ENCODE measurements at places on chromosomes 16 and 17. TPM values are rescaled to one million over a fixed set of nuclear protein-coding genes. Genes with fewer than 3 reads are reported as not detected.

Gene TNFRSF13B
- 0.34 TPM for total RNA-seq

Gene SMIM36
- not detected for total RNA-seq

Gene MYH2
- not detected for total RNA-seq

Gene AATK
- 9.6 TPM for total RNA-seq

Gene THUMPD1
- 33.2 TPM for total RNA-seq

Gene PIRT
- total RNA-seq, result 0.26 TPM

- no peak for DNase-seq
- H3K27ac ChIP-seq, result no peak overlapping the region
- H3K4me3 ChIP-seq, result no peak overlapping the region
- no peaks in the 10 kb centered on the region for H3K36me3 ChIP-seq
These were observed 82.0 kb upstream of the NKD1 start for GRCh38 chr16:50466170-50466569.

DNA sequence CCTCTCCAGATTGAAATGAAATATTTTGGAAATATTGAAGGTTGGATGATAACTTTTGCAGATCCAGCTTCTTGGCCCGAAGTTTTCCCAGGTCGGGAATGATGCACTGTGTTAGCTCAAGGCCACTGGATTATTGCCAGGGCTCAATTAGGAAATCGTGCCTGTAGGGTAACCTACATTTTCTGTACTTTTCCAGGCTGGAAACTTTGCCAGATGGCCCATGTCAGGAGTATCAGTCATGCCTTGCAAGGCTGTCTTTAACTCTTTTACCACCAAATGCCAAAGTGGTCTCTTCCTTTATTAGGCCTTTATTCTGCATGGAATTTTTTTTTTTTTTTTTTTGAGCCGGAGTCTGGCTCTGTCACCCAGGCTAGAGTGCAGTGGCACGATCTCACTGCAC is 8.9 kb upstream of the SEC14L1 start:
- no peak overlapping the region for H3K4me3 ChIP-seq
- no peaks in the 10 kb centered on the region for H3K27me3 ChIP-seq
- no peaks in the 10 kb centered on the region for H3K36me3 ChIP-seq
- H3K27ac ChIP-seq, result peak overlapping the region; percentile 28
- peak; percentile 67 for DNase-seq

GRCh38 chr17:39939588-39940419 is 12.3 kb downstream of the LRRC3C start:
- no peak overlapping the region for H3K4me3 ChIP-seq
- DNase-seq, result peak; percentile 61
- peaks cover 10% of the 10 kb centered on the region for H3K4me1 ChIP-seq
- no peak overlapping the region for H3K27ac ChIP-seq
- H3K27me3 ChIP-seq, result no peaks in the 10 kb centered on the region
- H3K36me3 ChIP-seq, result no peaks in the 10 kb centered on the region

DNA sequence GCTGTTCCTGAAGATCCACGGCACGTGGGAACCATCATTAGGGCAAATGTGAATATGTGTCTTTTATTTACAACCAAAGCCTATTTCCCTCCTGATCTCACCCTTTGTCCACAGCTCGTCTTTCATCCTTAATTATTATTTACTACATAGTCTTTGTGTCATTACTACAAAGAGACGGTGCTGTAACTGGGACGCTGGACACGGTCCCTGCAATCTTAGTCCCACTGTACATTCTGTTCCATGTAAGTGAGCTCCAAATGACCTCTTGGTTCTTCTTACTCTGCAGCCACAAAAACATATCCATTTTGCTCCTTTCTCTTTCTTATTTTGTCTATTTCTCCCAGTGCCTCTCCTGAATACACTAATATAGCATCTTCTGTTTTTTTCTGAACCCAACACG is 12.7 kb upstream of the KRT23 start:
- no peaks in the 10 kb centered on the region for H3K36me3 ChIP-seq
- DNase-seq, result no peak
- H3K4me1 ChIP-seq, result no peaks in the 10 kb centered on the region
- H3K27ac ChIP-seq, result no peak overlapping the region
- H3K4me3 ChIP-seq, result no peak overlapping the region

- H3K27me3 ChIP-seq, result no peaks in the 10 kb centered on the region
- H3K4me1 ChIP-seq, result no peaks in the 10 kb centered on the region
- no peaks in the 10 kb centered on the region for H3K36me3 ChIP-seq
- peak; percentile 84 for DNase-seq
These were observed 18.2 kb upstream of the ABR start for GRCh38 chr17:1197781-1198490.

DNA sequence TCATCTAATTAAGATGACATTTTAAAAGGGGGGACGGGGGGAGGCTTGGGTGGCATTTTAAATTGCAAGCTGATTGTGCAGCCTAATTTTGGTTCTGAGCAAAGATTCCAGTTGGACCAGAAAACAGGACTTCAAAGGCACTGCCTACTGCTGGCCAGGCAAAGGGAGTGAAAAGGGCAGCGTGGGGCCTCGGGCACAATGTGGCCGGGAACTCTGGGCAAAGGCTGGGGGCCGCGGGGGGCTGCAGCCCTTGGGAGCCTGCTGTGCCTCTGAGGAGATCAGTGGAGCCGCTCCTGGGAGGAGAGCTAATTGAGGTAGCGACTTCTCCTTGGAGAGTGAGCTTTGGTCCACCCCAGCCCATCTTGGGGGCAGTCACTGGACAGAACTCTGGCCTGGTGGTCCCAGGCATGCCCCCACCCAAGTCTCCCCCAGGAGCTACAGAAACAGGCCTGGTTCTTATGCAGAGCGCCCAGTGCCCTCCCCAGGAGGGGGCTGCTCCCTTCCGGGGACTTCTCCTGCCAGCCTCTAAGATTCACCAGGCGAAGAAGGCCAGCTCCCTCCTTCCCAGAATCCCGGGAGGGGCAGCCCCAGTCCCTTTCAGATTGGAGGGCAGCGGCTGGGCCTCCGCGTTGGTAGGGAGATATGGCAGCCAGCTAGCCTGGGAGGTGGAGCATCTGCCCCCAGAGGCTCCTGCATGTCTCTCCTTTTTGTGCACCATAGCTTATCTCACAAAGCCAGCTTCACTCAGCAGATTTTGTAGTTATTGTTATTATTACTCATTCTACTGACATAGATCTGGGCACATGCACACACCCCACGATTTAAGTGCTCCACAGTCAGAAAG is 115.6 kb downstream of the GNAO1 start:
- no peak for DNase-seq
- no peaks in the 10 kb centered on the region for H3K4me1 ChIP-seq
- no peaks in the 10 kb centered on the region for H3K27me3 ChIP-seq
- no peaks in the 10 kb centered on the region for H3K36me3 ChIP-seq
- no peak overlapping the region for H3K4me3 ChIP-seq

- no peaks in the 10 kb centered on the region for H3K4me1 ChIP-seq
- no peak overlapping the region for H3K27ac ChIP-seq
- peak; percentile 6 for DNase-seq
- H3K36me3 ChIP-seq, result no peaks in the 10 kb centered on the region
- H3K4me3 ChIP-seq, result no peak overlapping the region
- H3K27me3 ChIP-seq, result no peaks in the 10 kb centered on the region
These were observed 90.8 kb downstream of the SHISA6 start for GRCh38 chr17:11331547-11332513.

DNA sequence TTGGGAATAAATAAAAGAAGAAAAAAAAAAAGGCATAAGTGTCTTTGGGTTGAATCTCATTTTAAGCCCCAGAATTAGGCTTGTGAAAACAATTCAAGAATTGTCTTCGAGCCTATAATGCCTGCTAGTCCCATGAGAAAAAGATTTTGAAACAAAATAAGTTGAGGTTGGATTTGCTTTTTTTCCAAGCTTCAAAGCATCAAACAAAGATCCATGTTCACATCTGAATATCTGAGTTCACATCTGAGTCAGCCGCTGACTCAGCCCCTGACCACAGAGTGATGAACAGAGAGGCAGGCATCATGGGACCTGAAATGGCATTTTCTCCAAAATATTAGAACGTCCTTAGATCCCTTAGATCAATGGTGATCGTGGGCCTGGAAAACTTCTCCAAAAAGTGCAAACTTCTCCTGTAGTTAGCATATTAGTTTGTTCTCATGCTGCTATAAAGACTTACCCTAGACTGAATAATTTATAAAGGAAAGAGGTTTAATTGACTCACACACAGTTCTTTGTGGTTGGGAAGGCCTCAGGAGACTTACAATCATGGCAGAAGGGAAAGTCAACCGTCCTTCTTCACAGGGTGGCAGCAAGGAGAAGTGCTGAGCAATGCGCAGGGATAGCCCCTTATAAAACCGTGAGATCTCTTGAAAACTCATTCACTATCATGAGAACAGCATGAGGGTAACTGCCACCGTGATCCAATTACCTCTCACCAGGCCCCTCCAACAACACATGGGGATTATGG is 294.6 kb upstream of the HSBP1 start:
- H3K4me3 ChIP-seq, result no peak overlapping the region
- no peaks in the 10 kb centered on the region for H3K27me3 ChIP-seq
- H3K27ac ChIP-seq, result no peak overlapping the region
- H3K36me3 ChIP-seq, result no peaks in the 10 kb centered on the region
- no peaks in the 10 kb centered on the region for H3K4me1 ChIP-seq

GRCh38 chr16:72815348-72816318 is 232.3 kb downstream of the ZFHX3 start:
- no peaks in the 10 kb centered on the region for H3K27me3 ChIP-seq
- DNase-seq, result no peak
- peaks cover 4% of the 10 kb centered on the region for H3K36me3 ChIP-seq
- no peak overlapping the region for H3K27ac ChIP-seq
- no peak overlapping the region for H3K4me3 ChIP-seq

GRCh38 chr17:63445954-63446752 is at the start of gene CYB561:
TSS of gene CYB561 (minus strand) at chr17:63446306. CDS start at chr17:63437547, 8,759 bp downstream.
- H3K4me3 ChIP-seq, result peak within 1 kb of the TSS; percentile 58
- H3K4me1 ChIP-seq, result peaks cover 7% of the 10 kb centered on the region
- no peaks in the 10 kb centered on the region for H3K27me3 ChIP-seq
- DNase-seq, result peak; percentile 58
- no peaks in the 10 kb centered on the region for H3K36me3 ChIP-seq

DNA sequence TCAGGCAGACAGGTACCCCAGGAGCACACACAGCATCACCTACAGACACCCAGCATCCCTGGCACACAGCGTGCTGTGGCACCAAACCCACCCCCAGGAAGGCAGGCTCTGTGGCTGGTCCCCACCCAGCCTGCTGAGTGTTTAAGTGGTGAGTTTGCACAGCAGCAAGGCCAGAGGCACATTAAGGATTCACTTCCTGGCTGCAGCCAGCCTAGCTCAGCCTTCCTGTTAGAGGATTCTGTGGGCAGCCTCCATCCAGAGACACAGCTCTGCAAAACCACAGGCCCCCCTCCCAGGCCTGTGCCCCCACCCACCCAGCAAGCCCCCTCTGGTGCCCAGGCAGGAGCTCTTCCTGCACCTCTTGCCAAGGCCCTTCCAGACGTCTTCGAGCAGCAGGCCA is 36.1 kb upstream of the PHB1 start:
- no peaks in the 10 kb centered on the region for H3K36me3 ChIP-seq
- no peak overlapping the region for H3K27ac ChIP-seq
- DNase-seq, result no peak
- H3K4me1 ChIP-seq, result peaks cover 2% of the 10 kb centered on the region

DNA sequence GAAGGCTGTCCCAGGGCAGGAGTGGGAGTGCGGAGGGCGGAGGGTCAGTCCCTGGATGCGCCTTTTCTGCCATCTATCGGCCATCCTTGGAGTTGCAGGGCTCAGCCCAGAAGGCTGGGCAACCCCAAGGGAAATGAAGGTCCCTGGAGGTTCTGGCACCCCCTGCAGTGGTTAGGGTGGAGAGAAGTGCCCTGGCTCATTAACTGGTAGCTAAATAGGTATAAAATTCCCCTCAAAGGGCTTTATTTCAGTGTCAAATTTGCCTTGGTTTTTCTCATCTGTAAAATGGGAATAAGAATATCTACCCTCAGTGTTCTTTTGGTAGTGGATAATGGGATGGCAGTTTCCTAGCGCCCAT is 22.4 kb downstream of the C17orf75 start:
- no peaks in the 10 kb centered on the region for H3K27me3 ChIP-seq
- H3K36me3 ChIP-seq, result no peaks in the 10 kb centered on the region
- no peaks in the 10 kb centered on the region for H3K4me1 ChIP-seq
- DNase-seq, result peak; percentile 67
- H3K27ac ChIP-seq, result no peak overlapping the region

- H3K27me3 ChIP-seq, result no peaks in the 10 kb centered on the region
- no peaks in the 10 kb centered on the region for H3K4me1 ChIP-seq
- no peak overlapping the region for H3K27ac ChIP-seq
- DNase-seq, result no peak
- no peak overlapping the region for H3K4me3 ChIP-seq
These were observed 12.8 kb downstream of the TERF2 start for GRCh38 chr16:69373019-69373418.

DNA sequence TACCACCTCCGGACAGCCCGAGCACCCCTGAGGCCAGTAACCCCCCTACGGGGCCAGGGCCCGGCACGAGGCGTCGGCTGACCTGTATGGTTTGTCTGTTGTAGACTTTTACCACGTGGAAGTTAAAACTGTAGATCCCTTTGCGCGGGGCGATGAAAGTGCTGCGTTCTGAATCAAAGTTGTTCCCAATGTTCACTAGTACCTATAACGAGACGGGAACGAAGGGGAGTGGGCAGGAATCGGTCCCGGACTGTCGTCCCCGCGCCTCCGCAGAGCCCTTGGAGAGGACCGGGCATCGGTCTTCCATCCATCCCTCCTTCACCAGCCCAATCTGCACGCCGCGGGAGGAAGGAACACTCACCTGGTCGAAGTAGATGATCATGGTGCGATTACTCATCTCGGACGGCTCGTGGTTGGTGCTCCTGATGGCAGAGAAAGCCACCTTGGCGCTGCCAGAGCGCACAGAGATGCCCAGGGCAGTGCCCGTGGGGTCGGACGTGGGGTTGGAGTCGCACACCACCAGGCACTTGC is 732 bp downstream of the CBLN1 start:
- H3K27ac ChIP-seq, result no peak overlapping the region
- H3K4me3 ChIP-seq, result no peak overlapping the region
- no peaks in the 10 kb centered on the region for H3K36me3 ChIP-seq
- H3K27me3 ChIP-seq, result peaks cover 24% of the 10 kb centered on the region
- no peak for DNase-seq

DNA sequence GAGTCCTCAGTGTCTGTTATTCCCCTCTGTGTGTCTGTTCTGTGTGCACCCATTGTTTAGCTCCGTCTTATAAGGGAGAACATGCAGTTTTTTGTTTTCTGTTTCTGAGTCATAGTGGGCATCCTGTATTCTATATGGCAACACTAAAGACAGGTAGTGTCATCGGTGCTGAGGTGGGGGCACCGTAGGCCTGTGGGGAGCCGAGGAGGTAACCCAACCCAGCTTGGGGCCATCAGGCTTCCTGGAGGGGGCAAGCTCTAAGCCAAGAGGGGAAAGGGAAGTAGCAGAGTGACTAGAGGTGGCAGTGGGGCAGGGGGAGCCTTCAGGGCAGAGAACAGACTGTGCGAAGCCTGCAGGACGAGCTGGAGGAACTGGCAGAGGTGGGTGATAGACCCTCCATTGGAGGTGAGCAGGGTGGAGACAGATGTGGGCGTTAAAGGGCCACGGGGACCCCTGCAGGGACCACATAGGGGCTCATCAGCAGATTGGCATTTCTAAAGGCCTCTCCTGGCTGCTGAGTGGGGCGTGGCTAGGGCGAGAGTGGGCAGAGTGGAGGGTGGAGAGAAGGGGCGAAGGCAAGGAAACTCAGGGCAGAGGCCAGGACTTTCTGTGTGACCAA is 36.5 kb downstream of the CPNE2 start:
- peaks cover 8% of the 10 kb centered on the region for H3K4me1 ChIP-seq
- H3K4me3 ChIP-seq, result no peak overlapping the region
- no peak for DNase-seq
- peaks cover 11% of the 10 kb centered on the region for H3K36me3 ChIP-seq
- no peaks in the 10 kb centered on the region for H3K27me3 ChIP-seq

GRCh38 chr16:50666658-50667496 is 14.2 kb downstream of the SNX20 start:
- H3K27me3 ChIP-seq, result no peaks in the 10 kb centered on the region
- peak overlapping the region; percentile 53 for H3K27ac ChIP-seq
- no peak overlapping the region for H3K4me3 ChIP-seq
- peaks cover 13% of the 10 kb centered on the region for H3K4me1 ChIP-seq
- DNase-seq, result no peak
- no peaks in the 10 kb centered on the region for H3K36me3 ChIP-seq

All from lung (tissue), 17 donors.